CD4-positive, alpha-beta T cell treated with Interleukin-17A for 1 hour (primary cell): ENCODE measurements at places on chromosomes 4 and X.

GRCh38 chrX:118631586-118631985, 95.8 kb upstream of the IL13RA1 start:
- no peak for DNase-seq

DNA sequence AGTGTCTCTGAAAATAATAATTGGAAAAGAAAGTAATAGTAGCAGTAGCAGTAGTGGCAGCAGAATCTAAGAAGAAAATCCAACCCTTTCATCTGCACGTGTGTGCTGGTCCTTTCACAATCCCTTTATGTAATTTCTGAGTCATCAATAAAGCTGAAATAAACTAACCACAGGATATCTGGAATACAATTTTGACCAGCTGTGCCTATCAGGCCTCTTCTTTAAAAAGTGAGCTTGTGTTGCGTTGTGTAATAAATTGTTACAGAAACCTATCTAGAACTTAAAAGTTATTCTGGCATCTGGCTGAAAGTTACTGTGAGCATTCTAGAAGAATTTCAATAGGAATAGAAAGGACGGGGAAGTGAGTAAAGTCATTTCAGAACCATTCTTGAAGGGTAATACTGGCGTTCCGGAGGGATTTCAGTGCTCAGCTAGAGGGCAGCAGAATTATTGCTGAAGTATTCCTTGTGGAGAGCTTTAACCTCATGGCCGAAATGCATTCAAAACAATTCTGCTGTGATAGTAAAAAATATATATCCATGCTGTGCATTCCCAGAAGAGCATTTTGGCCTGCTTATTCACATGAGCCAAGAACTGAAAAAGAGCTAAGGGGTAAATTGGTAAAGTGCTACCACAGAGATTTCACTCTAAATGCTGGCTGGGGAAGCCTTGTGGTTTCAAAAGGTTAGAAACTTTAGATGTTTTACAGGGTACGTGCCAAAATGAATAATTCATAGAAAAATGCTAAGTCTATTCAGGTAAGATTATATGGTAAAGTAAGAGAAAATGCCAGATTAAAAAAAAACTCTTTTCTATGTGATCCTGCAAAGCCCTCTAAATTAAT, 260.6 kb downstream of the NKX6-1 start:
- DNase-seq, result no peak

DNA sequence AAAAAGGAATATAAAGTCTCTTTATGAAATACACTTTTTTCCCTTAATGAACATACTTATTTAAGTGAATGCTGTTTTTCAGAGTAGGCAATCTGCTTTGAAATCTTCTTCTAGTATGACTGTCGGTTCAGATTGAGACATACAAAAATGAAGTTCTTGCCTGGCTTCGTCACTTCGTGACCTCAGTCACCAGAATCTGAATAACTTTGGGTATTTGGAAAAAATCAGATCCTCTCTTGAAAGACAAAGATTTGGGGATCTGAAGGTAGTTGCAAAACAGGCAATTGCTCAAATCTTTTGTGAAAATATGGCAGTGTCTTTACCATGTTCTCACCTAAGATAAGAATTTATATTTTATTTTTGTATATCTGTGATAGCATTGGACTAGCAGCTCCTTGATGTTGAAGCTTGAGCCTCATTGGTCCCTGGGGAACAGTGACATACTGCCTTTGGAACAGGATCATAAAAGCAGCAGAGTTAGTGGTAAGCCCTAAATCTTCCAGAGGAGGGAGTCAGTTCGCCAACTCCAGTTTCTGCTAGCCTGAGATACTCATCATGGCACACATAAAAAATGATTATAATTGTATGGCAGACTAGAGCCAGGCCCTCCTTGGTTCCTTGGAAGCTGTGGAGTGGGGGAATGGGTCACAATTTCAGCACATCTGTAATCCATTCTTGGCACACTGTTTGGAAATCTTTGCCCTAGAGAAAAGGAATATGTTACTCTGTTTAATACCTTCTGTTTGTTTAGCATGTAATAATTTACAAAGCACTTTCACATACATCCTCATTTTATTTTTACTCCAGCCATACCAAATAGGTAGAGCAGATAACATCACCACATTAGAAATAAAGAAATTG, 5.0 kb downstream of the ARFIP1 start:
- no peak for DNase-seq

DNA sequence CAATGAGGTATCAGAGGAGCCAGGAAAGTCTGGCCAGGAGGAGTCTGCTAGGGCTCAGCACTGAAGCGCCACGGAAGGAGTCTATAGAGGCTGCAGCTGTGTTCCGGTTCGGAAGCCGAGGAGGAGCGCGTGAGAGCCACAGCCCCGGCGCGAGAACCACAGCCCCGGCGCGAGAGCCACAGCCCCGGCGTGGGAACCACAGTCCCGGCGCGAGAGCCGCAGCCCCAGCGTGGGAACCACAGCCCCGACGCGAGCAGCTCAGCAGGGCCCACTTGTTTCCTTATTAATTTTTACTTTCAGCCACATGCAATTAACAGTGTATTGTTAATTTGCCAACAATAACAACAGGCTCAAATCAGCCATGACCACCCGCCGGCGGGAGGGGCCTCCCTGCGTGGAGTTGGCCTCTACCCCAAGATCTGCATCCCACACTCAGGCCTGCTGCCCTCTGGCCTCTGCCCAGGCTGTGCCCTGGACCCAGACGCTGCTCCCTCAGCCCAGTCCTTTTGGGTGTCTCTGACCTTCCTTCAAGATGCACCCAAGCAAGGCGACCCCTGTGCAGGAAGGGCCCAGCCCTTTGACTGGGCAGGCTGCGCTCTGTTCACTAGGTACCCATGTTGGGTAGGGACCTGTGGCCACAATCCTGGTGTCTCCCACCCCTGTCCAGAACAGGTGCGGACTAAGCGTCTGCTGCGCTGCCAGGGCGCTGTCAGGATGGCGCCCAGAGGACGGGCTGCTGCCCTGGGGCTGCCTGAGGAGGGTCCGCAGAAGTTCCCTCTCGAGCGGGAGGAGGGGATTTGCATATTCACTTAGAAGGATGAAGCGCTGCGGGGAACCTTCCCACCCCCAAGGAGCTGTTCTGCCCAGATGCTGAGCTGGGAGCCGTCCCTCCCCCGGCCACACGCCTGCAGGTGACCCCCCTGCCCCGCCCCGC, 113.8 kb downstream of the ADRA2C start:
- DNase-seq, result peak; percentile 51

DNA sequence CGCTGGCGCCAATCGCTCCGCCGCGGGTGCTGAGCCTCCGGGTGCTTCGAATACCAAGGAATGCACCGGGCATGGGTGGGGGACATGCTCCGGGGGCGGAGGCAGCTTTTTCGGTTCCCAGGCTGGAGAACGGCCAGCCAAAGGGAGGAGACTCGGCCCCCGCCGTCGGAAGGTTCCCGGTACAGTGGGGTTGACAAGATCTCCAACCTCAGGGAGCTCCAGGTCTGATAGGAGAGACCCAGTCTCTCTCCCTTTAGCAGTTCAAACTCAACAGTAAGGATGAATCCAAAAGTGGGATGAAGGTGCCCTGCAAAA, 29.1 kb upstream of the BCORL1 start:
- DNase-seq, result no peak

- DNase-seq, result no peak
These were observed 253.2 kb downstream of the SPRY1 start for GRCh38 chr4:123649645-123650391.

DNA sequence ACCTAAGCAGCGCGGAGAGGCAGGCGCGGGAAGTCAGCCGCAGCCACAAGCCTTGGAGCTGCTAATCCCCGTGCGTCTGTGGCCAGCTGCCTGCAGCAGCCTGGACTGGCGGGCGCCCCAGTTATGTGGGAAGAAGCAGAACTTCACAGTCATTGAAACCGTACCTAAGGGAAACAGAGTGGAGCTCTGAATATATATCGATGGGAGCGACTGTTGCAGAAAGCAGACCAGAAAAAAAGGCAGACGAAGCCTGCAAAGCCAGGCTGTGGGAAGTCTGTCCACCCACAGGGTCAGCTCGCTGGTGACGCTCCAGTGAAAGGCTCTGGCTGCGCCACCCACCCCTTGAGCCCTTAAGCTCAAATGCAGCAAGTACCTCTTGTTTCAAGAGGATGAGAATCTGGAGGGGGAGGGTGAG, 24.7 kb downstream of the KCNE5 start:
- DNase-seq, result no peak

GRCh38 chrX:47182106-47182700, 11.4 kb upstream of the UBA1 start:
- DNase-seq, result no peak

DNA sequence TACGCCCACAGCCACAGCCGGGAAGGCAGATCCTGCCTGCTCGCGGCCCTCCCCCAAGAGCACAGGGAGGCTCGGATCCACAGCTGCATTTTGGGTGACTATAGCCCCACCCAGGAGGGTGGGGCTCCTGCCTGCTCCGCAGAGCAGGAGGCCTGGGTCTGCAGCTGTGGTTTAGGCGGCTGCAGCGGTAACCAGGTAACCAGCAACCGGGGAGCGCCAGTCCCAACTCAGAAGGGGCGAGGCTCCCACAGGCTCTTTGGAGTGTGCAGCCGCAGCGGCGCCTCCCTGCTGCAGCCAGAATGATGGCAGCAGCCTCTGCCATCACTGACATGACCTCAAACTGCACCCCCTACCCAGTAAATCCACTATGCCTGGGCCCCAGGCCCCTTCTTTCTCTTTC, 148.0 kb upstream of the F9 start:
- DNase-seq, result no peak

DNA sequence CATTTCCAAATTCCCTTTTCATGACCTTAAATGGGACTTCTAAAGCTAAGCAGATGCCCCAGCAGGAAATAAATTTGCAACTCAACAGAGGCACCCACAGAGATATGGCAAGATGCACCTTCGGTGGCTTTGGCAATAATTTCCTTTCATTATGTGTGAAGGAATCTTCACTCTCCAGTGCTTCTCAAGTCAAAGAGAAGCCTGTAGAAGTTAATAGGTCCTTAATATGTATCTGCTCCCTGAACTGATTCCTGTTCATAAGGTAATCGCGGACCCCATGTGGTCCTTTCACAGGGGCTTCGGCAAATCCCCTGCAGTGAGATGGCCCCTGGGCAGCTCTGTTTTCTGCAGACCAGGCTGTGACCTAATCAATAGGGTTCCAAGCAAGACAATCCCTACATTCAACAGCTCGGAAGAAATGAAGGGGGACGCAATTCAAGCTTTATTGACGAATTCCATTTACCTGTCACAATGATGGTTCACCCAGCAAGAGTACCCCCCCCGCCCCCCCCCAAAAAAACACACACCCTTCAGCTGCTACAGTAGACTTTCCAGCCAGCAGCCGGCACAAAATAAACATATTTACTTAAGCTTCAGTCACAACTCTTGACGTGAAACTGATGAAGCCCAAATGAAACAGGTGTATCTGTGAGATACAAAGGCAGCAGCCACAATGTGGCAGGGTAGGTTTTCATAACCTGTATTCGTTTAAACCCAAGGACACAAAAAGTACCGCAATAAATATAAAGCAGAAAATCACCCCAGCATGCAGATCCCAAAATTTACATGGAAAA, 35.3 kb downstream of the FAT1 start:
- DNase-seq, result no peak

GRCh38 chrX:25277574-25277973, 261.8 kb upstream of the ARX start:
- DNase-seq, result no peak

DNA sequence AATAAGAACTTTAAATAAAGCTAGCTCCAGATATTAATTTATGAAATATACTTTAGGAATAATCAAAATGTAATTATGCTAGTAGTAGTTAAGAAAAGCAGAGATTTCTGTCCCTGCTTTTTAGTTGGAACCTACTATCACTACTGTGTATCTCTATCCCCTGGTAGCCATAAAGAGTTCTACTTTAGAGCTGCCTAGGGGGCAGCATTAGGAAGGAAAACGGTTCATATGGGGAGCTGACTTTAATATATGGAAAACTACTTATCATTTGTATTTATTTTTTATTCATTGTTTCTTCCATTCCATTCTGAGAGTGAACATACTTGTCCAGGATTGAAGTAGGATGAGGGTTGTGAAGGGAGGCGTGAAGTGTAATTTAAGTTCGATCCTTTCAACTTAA, 40.9 kb downstream of the CPEB2 start:
- no peak for DNase-seq

DNA sequence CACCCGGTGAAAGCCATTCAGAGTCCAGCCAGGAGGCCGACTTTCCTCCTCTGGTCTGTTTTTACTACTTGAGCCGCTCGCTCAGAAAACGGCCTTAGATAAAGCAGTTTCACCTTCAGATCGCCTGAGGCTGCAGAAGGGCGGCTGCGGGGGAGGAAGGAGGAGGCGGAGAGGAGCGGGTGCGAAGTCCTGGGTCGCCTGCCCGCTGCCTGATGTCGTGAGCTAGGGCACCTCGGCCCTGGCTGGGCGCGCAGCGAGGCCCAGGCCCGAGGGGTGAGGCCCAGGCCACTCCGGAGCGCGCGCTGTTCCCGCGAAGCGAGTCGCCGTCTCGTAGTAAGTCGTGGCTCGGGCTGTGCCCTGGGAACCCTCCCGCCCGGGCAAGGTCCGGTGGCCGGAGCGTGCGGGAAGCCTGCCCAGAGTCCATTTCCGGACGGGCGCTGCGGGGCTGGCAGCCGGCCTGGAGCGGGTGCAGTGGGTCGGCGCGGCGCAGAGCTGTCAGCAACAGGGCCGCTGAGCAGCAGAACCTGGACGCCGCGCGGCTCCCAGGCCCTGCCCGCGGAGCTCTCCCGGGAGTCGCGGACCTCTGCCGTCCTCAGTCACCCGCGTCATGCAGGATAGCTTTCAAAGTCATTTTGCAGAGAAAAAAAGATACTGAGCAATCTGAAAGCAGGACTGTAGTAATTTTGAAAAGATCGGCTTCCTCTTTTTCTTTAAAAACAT, 18.6 kb downstream of the TRIM2 start:
- DNase-seq, result peak; percentile 20

GRCh38 chrX:118228041-118228440, 111.4 kb upstream of the KLHL13 start:
- no peak for DNase-seq

DNA sequence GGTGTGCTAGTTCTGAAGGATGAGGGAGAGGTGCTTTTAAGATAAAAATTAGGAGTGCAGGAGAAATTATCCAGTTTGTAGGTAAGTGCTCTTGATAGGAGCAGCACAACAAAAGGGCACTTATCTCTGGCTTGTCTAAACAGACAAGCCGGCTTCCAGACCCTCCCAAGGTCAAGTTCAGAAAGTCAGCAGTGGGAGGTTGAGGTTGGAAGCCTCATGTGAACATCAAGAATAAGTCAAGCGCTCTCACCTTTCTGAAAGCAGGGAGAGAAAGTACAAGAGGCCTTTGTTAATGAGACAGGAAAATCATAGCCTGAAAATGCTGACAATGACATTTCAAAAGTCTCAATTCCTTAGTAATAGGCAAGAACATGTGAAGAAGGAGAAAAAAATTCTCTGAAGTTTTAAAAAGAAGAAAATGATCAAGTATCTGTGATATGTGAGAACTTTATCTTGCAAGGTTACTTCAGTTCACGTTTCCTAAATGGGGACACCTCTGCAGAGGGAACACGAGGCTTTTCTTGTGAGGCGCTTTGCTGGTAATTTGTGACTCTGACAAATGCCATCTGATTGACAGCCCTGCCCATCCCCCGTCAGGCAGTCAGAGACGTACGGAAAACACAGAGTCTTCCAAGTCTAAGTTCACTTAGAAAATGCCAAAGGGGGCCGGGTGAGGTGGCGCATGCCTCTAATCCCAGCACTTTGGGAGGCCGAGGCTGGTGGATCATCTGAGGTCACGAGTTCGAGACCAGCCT, 62.2 kb downstream of the TIGD2 start:
- DNase-seq, result no peak

GRCh38 chr4:74891037-74891436, 41.9 kb upstream of the PARM1 start:
- DNase-seq, result no peak
